ENCODE measurements at places on chromosomes 2 and 18.

- DNase-seq, result no peak
These were observed 20.6 kb upstream of the GCC2 start for GRCh38 chr2:108428286-108429009.

- no peak for DNase-seq
These were observed 14.2 kb downstream of the PIKFYVE start for GRCh38 chr2:208280234-208280633.

DNA sequence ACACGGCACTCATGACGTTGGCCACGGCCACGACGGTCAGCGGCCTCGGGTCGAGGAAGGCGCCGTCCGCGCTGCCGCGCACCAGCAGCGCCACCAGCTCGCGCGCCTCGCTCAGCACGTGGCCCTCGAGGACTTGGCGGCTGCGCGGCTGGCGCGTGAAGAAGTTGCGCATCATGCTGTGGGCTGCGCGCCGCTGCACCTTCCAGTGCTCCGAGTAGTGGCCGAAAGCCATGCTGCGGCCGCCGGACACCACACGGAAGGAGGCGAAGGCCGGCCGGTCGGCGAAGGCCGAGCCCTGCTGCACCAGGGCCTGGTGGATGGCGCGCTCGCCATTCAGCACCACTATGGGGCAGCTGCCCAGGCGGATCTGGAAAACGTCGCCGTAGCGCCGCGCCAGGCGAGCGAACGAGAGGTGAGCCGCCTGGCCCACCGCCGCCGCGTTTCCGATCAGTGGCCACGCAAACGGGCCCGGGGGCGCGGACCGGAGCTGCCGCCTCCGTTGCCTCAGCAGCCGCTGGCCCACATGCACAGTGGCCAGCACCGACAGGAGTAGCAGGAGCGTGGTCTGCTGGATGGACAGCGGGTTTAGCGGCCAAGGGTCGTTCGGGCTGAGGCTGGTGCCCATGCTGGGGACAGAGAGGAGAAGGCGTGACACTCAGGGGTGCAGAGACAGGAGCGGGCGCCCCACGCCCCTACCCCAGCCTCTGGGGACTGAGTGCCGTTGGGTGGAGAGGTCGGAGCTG lies 1.0 kb downstream of the CYP1B1 start:
- no peak for DNase-seq

DNA sequence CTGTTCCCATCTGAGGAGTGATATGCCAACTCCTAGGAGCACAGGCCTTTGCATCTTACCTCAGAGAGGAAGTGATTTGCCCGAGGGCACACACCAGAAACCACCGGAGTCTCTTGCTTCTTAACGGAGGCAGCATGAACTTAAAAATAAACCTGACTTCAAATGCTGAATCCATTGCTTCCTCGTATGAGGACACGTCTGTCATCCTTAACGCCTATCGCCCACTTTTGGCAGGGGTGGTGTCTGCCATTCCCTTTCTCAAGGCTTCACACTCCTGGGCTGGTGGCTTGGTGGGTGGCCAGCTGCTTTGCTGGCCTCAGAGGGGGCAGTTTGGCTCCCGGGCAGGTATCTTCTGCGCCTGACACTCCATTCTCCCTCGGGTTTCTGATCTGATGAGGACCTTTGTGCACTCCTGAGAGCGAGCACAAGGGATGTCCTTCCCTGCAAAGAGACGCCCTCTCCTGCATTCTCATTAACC lies 1.1 kb upstream of the PREB start:
- no peak for DNase-seq

DNA sequence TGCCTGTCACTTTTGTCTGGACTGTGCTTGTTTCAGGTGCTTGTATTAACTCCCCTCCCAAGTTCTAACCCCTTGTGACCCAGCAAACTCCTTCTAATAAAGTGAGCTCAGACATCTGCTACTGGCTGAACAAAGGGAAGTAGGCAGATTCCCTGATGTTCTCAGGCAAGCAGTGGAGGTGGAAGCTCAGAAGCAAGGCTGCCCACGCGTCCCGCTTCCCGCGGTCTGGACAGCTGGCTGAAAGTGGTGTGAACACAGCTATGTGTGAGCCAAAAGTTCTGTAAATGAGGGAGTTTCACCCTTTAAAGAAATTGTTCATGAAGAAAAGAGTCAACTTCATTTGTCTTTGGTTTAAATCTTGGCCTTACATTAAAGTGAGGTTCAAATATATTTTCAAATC lies 40.0 kb downstream of the NAPG start:
- DNase-seq, result no peak

DNA sequence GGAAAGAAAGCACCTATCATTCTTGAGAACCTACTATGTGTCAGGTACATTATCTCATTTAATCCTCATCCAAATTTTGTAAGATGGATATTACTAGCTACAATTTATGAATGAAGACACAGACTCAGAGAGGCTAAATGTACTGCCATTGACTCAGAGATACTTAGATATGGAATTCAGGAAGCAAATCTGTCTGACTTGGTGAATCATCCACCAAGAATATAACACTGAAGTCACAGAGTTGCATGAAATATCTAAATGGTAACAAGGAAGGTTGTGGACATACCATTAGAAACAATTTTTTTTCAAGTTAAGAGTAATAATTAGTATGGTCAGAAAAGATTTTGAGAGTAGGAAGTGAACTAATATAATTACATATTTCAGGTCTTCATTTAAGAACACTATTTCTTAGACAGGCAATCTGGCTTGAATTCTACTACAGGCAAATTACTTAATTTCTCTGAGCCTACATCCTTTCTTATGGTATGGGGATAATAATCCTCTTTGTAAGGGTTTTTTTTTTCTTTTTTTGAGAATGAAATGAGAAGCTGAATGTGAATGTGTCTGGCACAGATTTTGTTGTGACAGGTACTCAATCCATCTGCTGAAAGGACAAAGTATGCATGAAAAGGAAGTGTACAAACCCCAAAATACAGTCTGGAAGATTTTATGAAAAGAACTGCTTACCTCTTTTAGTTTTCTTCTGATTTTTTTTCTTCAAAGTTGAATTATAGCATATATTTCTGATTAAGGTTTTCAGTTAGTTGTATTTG lies 14.8 kb upstream of the C2orf66 start:
- no peak for DNase-seq

GRCh38 chr18:3086871-3087270 lies 73.9 kb upstream of the LPIN2 start:
- no peak for DNase-seq

DNA sequence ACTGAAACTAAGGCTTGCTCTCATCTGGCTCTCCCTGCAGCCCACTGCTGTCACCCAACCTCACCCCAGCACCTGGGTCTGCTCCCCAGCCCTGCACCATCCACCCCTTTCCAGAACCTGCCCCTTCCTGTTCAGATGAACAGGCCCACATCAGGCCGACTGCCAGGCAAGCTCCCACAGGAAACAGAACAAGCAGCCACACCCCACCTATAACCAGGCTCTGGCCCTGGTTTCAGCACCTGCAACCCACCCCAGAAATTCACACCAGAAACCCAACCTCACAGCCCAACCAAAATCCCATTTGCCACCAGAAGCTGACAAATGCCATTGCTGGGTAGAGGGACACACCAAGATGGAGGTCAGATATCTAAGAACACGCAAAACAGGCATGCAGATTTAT lies 159.2 kb upstream of the ID2 start:
- no peak for DNase-seq
